ENCODE measurements at places on chromosomes 3 and 15. TPM values are rescaled to one million over a fixed set of nuclear protein-coding genes. Genes with fewer than 3 reads are reported as not detected.
A peak's percentile ranks its signal among the peaks of the same experiment; 100 is the strongest.

DUOXA2 gene
- not detected for total RNA-seq

DNA sequence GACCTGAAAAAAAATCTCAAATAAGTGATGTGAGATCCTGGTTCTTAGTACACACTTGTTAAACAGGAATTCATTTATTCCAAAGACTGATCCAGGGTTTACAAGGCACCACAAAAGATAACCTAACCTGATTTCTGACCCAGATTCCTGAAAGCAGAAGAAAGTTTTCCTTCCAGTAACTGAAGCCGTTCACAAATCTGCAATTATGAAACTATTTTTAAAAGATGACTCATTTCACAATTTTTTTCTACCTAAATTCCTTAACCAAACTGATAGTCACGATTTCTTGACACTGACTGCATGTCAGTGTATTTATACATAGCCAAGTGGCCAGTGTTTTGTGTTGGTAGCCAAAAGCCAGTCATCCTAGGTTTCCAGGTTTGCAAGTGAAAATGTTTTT is 17.1 kb downstream of the SLC9A9 start:
- DNase-seq = peak; percentile 89

DNA sequence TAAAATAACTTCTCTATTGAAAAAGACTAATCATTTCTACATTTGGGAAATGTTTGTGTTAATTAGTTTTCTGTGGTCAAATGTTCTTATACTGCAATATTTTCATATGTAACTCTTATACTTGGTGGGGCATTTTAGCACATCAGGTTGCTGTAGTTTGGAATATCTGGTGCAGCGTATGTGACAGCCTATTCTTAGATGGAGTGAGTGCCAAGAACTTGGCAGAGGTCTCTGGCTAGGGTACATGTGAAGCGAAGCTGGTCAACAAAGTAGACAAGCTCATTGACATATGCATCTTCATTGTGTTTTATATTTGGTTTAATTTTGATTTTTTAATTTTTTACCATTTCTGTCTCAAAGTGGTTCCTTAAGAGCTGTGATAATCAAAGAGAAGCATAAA is 53.2 kb downstream of the CHAC1 start:
- DNase-seq = no peak

DNA sequence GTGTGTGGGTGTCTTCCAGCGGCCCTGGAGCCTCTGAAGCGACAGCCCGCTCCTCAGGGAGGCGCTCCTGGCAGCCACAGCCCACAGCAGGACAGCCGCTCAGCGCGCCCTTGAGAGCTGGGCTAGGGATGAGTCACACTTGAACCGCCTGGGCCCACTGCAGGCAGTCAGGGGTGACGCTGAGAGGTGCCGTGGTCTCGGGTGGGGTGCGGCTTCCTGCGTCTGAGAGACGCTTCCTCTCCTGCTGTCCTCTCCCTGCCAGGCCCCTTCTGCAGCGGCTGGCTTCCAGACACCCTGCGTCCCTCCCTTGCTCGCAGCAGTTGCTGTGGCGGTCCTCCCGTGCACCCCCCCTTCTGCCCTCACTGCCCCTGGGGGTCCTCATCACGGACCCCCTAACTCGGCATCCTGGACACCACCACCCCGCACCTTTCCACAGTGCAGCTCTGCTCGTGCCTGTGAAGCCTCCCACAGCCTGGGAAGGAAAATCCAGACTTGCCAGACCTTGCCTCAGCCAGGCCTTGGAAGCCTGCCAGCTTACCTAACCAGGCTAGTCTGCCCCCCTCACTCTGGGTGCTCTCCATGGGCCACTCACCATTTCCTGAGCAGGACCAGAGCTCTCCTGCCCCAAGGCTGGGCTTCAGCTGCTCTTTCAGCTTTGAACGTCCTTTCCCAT is 1.1 kb upstream of the SPTBN5 start:
- DNase-seq = peak; percentile 72

DNA sequence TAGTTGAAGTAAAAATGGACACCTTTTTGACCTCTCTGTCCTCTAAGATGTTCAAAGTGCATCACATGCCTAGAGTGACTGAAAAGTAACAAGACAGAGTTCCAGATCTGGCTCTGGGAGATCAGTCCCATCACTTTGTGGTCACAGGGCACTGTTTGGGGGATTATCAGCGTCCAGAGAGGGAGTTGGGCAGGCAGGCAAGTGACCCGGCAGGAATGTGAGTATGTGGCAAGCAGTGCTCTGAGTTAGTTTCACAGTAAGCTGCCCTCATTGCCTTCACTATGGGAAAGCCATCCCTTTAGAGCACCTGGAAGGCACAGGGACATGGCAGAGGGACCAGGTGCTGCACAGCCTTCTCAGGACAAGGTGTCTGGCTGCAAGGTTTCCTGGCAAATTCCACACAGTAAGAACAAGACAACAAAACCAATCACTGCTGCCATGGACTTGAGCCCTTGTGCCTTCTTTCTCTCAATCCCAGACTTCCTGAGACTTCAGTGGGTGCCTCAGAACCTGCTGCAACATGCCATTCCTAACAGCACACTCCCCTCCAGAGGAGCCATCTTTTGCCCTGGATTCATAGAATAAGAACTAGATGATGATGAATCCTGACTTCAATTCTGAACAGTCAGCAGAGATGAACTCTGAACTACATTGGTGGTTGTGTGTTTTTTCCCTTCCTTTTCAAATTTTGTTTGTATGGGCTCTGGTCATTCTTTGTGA is 55.2 kb downstream of the TIPARP start:
- no peak for DNase-seq

Measured in fibroblast of the aortic adventitia (primary cell).